ENCODE measurements at places on chromosomes 11 and 22.

DNA sequence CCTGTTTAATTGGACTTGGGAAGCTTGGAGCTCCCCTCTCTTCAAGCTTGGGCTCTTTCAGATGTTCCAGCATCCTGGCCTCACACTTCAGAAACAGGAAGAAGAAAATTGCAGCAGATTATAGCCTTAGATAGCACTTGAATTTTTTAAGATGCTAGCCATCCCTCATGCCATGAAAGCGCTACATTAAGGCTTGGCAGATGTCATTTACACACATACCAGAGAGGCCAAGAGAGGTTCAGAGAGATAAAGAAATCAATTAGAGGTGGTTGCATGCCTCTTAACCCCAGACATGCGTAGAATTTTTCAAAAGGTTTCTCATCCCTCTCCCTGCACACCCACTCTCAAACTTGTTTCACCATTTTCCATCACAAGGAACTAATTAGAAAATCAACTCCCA lies 31.9 kb upstream of the DBX1 start:
- DNase-seq = no peak

DNA sequence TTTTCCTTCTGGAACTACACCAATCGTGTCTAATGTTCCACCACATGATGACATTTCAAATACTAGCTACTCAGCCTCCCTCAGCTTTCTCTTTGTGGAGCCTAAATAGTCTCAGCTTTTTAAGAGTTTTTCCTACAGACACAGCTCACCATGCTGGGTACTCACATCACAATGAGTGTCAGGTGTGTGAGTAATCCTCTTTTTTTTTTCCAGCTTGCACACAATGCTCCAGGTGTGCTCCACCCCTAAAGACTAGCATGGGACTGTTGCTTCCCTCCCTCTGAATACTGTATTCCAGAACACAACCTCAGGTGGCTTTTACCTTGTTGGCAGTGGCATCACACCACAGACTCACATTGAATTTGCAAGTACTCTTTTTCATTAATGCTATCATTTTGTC lies 11.7 kb downstream of the BTG4 start:
- DNase-seq = no peak

DNA sequence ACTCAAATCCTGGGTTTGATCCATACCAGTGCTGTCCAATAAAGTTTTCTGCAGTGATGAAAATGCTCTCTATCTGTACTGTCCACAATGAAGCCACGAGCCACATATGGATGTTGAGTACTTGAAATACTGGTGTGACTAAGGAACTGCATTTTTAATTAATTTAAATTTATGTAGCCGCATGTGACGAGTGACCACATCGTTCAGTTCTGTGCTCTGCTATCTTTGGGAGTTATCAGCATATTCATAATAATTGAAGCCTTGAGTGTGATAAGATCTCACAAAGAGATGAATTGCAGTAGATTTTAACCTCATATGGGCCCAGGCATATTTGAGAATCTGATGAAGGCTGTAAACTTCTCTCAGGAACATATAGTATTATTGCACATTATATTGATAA lies 40.8 kb downstream of the GRAMD1B start:
- no peak for DNase-seq

DNA sequence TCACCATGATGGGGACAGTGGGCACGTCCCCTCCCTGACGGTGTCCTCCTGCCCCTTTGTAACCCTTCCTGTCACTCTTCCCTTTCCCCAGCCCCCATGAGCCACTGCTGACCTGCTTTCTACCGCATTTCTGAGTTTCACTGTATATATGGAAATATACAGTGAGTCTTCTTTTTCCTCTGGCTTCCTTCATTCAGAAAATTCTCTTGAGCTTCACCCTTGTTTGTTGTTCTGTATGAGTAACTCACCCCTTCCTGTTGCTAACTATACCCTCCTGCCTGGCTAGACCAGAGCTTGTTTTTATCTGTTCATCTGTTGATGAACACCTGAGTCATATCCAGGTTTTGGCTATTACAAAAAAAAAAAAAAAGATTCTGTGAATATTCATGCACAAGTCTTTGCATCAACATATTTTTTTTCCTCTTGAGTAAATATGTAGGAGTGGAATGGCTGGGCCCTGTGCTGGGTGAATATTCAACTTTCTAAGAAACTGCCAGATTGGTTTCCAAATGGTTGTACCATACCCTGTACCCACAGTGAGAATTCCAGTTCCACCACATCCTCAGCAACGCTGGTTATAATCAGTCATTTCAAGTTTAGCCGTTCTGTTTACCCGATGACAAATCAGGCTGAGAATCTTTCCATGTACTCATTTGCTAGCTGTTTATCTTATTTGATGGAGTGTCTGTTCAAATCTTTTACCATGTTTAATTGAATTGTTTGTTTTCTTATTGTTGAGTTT lies 62.0 kb downstream of the IGF2 start:
- DNase-seq = peak; percentile 66

GRCh38 chr11:122523846-122524805 lies 131.4 kb upstream of the UBASH3B start:
- DNase-seq = peak; percentile 77
